ENCODE measurements at places on chromosomes 3 and 15.

GRCh38 chr3:140292170-140292569 lies 357.2 kb downstream of the CLSTN2 start:
- no peak for DNase-seq

GRCh38 chr15:95603802-95604201 lies 726.7 kb upstream of the NR2F2 start:
- no peak for DNase-seq

- peak; percentile 40 for DNase-seq
Measured at GRCh38 chr3:62318752-62319569, 54.4 kb downstream of the FEZF2 start.

GRCh38 chr3:149512073-149512782 lies 37.7 kb downstream of the TM4SF4 start:
- DNase-seq = no peak

DNA sequence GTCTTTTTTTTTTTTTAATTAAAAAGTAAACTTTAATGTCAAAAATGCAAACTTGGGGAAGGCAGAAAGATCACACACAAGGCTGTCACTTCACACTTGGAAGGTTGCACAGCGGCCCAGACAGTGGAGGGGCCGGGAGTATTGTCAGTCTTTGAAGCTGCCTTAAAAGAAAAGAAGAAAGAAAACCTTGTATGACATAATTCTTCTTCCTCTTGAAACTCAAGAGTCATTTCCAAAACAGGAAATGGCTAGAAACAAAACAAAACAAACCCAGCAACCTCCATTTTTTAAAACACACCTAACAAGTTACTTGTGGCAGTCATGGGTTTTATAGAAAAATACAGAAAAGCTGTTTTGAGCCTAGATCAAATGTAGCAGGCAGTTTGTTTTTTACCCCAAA lies 68.1 kb upstream of the MAGI1 start:
- no peak for DNase-seq

DNA sequence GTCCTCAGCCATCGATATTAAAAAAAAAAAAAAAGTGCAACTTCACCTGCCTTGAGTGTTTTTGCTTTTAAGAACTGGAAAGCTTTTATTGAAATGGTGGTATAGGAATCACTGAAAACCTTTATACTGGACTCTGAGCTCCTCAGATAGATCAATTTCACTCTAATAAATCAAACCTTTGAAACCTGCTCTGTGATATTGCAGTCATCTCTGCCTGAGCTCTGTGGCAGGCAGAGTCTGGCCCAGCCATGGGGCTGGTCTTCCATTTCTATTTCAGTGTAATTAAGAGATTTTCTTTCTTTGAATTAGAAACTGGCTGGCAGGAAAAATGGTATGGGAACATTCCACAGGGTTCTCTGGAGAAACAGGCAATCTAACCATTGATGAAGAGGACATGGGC lies 762.5 kb downstream of the AGBL1 start:
- no peak for DNase-seq

- no peak for DNase-seq
Measured at GRCh38 chr15:33132722-33133345, 61.7 kb downstream of the FMN1 start.

DNA sequence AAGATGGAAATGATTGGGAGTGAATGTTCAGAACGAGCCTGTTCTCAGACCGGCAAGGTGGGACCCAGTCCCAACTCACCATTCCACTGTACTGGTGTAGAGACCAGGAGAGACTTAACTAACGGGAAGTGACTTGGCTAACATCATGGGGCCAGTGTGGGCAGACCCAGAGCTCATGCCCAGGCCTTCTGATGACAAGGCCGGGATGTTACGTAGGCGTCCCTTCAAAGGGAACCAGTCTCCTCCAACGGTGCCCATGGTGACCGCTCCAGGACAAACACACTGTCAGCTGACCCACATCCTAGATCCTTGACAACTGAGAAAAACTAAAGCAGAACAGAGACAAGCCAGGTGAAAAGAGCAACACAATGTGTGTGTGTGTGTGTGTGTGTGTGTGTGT lies 128.4 kb upstream of the HACD2 start:
- DNase-seq = no peak

DNA sequence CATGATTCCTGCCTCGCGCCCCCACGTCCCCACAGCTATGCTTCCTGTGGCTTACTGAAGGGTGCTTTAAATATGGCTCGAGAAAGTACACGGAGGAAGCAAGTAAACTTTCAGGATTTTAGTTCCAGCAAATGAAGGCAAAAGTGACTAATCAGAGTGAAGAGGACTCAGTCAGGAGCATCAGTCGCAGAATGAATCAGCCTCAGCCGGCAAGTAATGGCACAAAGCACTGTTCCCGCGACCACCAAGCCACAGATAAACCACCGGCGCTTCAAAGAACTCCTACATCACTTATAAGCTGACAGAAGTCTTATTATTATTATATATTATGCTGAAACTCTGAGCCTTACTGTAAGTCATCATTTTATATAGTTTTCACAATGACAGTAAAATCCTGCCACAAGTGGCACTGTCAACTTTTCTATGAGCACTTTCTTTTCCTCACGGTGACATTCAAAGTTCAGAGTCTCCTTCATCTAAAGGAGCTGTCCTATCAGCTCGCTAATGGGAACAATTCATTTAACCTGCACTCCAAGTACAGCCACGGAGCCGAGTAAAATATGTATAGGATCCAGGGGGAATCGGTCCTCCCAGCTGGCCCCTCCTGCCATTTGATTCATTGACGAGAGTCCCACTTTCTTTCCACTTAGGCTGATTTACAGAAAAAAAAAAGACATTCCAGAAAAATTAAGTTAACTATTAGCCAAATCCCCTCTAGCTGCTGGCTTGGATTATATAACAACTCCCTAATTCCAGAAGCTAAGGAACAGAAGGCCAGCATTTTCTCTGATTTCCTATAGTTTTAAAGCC lies 217.0 kb upstream of the ICE2 start:
- DNase-seq = peak; percentile 17

GRCh38 chr15:85335193-85335942 lies 45.0 kb upstream of the AKAP13 start:
- no peak for DNase-seq

- DNase-seq = no peak
Measured at GRCh38 chr3:61669668-61670299, 108.4 kb downstream of the PTPRG start.

DNA sequence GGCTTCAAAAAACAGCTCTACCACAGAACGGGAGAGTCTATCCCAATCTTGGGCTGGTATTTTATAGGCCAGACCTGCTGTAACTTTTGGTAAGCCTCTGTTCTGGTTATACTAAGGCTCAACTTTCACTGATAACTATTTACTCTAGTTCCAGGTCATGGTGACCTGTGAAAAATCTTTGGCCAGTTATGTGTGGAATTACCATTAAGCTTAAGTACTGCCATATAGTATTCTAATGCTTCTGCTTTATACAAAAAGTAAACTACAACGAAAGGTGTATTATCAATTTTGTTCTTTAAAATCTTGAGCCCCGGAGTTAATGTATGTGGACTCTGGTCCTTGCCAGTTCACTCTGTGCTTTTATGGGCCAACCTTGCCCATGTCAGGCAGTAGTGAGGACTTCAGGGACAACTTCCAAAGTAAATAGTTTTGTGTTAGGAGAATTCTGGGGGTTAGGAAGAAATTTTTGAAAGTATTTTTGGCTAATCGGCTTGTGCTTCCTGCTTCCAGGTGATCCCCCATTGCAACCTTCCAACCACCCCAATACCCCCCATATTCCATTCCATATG lies 6.4 kb downstream of the SIAH2 start:
- DNase-seq = no peak

DNA sequence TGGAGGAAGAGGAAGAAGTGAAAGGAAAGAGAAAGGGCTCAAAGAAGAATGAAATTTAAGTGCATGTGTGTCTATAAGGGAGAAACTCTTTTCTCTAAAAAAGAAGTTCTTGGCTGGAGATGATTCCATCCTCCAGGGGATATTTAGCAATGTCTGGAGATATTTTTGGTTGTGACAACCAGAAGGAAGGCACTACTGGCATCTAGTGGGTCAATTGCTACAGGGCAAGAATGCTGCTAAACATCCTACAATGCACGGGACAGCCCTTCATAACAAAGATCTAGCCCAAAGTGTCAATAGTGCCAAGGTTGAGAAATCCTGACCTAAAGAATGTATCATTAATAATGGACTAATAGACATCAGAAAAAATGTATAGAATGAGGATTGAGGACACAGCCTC lies 57.4 kb upstream of the ST3GAL6 start:
- DNase-seq = no peak

- DNase-seq = no peak
Measured at GRCh38 chr3:179512378-179512777, 50.3 kb upstream of the ACTL6A start.

- DNase-seq = peak; percentile 40
Measured at GRCh38 chr3:30353711-30354467, 252.5 kb upstream of the TGFBR2 start.

DNA sequence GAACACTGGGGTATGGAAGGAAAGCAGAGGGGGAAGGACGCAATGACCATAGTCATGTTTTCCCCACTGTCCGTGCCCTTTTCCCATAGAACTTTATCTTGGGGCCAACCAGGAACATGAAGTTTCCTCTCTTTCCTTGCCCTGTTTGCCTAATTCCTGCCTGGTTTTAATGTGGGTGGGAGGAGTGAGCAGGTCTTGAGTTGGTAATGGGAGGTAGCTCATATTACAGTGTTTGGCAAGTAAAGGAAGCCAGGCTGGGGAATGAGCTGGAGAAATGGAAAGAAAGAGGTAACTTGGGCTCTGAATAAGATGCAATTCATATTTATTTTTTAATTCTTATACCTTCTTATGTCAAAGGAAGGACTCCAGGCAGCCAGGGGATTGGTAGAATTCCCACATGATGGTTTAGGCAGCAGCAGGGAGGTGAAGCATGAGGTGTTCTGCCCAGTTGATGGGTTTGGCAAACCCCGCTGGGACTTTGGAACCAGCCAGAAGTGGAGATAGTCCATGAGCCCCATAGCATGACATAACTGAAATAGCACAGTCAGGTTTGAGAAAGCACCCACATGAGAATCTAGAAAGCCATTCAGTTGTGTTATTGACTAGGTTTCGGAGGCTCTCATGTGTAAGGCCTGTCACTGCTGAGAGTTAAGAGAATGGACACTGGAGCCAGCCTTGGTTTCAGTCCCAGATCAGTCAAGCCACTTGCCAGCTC lies 60.0 kb downstream of the CCK start:
- DNase-seq = no peak

- no peak for DNase-seq
Measured at GRCh38 chr3:72768936-72769335, 79.3 kb downstream of the SHQ1 start.

- no peak for DNase-seq
Measured at GRCh38 chr3:73143821-73144237, 82.4 kb downstream of the EBLN2 start.

DNA sequence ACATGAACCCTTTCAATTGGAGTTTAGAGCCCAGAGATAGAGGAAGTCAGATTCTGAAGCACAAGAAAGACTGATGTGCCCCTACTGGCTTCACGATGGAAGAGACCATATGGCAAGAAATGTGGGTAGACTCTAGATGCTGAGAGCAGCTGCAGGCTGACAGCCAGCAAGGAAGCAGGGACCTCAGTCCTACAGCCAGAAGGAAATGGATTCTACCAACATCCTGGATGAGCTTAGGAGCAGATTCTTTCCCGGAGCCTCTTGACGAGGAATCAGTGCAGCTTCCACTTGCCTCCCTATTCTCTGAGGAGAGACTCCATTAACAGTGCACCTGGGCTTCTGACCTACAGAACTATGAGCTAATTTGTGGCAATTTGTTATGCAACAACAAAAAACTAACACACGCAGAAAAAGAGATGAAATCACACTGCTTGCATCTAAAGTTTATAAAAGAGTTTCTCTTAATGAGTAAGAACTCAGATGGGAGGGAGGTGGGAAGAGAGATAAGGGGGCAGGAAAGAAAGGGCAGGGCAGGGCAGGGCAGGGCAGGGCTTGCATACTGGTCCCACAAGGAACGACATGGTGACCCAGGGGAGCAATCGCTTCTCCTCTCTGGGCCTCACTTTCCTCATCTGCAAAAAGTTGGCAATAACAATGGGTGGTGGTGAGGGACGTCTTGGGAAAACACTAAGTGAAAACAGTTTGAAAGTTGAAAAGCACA lies 440.9 kb downstream of the FOXP1 start:
- no peak for DNase-seq

DNA sequence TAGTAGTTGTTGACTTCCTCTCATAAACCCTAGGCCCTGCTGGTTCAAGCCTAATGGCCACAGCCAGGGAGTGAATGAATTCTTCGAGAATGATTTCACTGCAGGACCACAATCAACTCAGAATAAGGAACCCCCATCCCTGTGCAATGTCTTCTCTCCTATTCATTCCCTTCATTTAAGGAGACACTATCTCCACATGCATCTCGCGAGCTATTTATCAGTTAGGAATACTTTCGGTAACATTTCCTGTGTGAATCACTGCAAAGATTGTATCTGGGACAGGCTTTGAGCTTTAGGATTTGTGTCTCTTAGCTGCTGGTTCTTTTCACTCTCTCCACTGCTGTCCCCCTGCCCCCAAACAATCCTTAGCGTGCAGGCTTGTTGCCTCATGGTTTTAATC lies 94.4 kb downstream of the MYLK start:
- no peak for DNase-seq

DNA sequence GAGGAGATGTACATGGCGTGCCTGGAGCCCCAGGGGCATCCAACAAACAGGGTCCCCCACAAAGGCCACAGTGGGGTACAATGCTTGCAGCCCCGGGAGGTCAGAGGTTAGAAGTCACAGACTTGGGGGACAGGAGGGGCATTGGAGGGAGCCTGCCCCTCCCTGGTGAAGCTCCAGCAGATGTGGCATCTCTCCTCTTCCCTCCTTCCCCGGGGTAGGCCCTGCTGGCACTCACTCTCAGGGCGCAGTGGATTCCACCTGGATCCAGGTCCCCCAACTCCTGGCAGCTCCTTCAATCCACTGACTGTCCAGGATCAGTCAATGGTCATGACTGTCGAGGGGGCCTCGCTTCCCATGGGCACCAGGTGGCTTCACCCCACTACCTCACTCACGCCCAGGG lies 32.2 kb downstream of the RGMA start:
- no peak for DNase-seq

DNA sequence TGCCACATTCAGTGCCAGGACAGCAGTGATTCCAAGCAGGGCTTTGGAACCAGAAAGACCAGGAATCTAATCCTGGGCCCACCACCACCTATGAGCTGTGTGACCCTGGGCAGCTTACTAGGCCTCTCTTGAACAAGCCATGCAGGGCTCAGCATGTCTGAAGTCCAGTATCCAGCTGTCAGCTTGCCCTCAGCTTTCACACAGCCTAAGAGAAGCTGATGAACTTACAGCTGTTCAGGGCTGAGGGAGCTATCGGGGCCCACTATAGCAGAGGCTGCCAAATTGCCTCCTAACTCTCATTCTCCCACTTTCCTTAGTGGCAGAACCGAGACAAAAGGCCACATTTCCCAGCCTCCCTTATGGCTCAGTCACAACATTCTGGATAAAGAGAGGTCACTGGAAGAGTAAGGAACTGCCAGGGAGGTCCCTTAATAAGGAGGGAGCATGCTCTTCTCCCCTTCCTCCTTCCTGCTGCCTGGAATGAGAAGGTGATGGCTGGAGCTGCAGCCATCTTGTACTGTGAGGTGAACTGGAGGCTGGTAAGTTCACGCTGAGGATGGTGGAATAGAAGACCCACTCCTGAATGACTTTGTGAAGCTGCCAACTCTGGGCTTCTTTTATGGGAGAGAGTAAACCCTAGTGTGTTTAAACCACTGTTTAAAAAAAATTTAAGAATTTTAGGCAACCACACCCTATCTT lies 34.5 kb downstream of the FEM1B start:
- no peak for DNase-seq

- DNase-seq = peak; percentile 10
Measured at GRCh38 chr15:40844696-40845030, 815 bp downstream of the SPINT1 start.

- no peak for DNase-seq
Measured at GRCh38 chr3:20511863-20512505, 326.0 kb upstream of the SGO1 start.

- DNase-seq = no peak
Measured at GRCh38 chr3:100008081-100008698, 106.1 kb downstream of the FILIP1L start.

Measured in effector CD4-positive, alpha-beta T cell (primary cell).